Stimulated activated CD4-positive, alpha-beta T cell treated with anti-CD3 and anti-CD28 coated beads, Interleukin-1b, Interleukin-23, amount 100 ng/mL, for 48 hours (primary cell): ENCODE measurements at places on chromosomes 11 and 22.

- no peak for DNase-seq
Measured at GRCh38 chr22:48366056-48366455, 1461.6 kb downstream of the BRD1 start.

- DNase-seq = no peak
Measured at GRCh38 chr11:110126936-110127335, 33.7 kb downstream of the ZC3H12C start.

GRCh38 chr22:35522225-35523149 lies 18.1 kb upstream of the RASD2 start:
- DNase-seq = no peak

DNA sequence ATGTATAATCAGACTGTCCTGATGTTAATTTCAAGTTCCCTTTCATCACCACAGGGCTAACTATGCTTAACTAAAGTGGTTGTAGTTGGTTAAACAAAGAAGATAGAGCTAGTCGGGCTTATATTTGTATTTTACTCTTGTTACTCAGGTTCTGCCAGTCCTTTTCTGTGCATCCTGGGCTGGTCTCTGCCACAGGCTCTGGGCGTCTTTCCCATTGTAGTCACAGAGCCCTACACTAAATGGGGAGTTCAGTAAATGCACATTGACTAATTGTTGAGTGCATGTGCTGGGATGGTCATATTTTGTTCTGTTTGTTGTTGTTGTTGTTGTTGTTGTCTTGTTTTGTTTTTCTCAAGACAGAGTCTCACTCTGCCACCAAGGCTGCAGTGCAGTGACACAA lies 125.4 kb upstream of the PGR start:
- DNase-seq = no peak

- no peak for DNase-seq
Measured at GRCh38 chr22:32106930-32107329, 52.2 kb downstream of the C22orf42 start.

DNA sequence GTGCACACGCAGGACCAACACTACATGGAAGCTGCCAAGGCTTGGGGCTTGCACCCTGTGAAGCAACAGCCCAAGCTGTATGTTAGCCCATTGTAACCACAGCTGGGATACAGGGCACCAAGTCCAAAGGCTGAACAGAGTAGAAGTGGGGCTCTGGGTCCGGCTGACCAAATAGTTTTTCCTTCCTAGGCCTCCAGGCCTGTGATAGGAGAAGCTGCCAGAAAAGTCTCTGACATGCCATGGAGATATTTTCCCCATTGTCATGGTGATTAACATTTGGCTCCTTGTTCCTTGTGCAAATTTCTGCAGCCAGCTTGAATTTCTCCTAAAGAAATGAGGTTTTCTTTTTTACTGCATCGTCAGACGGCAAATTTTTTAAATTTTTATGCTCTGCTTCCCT lies 941.2 kb downstream of the FAM181B start:
- DNase-seq = no peak

DNA sequence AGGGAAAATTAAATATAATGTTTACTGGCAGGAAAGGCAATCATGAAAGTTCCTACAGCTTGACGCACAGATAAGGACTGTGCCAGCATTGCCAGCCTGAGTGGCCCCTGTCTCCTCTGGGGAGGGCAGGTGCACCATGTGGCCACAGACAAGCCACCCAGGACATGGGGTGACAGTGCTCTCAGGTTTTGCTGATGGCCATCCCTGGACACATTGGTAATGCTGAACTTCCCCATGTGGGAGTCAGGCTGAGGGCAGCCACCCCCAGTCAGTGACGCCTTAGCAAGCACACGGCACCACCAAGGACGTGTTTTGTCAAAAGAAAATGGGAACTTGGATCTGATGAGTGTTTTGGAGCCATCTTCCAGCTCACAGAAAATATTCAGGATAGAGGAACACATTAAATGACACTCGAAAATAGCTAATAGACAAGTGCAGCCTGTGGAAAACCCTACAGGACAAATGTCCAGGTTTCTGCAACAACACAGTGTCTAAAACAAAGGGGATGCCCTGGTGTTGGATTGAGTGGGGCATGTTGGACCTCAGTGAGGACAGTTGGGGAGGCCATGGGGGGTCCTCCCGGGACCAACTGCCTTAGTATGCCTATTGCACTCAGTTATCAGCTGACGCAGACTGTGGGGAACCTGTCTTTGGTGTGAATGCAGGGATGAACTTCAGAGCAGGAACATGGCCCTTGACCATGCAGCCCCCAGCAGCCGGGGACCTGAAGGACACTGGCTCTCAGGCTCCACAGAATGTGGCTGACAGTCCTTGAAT lies 1450.5 kb downstream of the BRD1 start:
- DNase-seq = no peak

DNA sequence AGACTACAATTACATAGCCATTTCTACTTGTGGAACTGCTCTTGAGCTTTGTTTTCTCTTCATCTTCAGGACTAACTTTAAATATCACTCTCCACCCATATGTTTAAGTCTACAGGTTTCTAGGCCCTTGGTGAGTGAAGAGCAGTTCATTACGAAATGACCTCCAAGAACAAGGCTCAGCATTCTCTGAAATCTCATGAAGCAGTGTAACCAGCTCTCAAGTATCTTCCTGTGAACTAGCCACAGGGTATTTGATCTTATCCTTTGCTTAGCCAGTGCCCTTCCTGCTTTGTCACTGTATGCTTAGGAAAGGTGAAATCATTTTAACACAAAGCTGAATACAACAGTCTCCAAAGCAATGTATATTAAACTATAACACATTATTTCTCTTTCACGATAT lies 20.4 kb upstream of the LYVE1 start:
- DNase-seq = no peak

- DNase-seq = no peak
Measured at GRCh38 chr11:118998822-118999221, 884 bp downstream of the CENATAC start.

GRCh38 chr11:71298016-71298550 lies 45.7 kb upstream of the SHANK2 start:
- DNase-seq = no peak
